ENCODE measurements at places on chromosomes 4 and X.

DNA sequence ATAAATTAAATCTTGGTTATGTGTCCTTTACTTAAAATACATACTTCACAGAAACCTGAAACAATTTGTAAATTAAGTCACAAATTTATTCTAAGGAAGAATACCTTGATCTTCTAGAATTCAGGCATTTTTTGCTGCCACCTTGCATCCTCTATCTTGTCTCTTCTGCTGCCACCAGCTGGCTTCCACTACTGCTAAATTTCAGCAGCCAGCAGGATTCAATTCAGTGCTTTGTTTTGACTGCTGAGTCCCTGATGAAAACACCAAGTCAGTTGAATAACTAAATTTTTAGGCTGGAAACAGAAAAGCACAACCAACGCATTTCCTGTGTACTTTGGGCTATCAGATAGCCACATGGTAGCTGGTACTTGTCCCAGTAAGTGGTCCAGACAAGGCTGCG, 2.4 kb upstream of the MBTPS2 start:
- DNase-seq: no peak

DNA sequence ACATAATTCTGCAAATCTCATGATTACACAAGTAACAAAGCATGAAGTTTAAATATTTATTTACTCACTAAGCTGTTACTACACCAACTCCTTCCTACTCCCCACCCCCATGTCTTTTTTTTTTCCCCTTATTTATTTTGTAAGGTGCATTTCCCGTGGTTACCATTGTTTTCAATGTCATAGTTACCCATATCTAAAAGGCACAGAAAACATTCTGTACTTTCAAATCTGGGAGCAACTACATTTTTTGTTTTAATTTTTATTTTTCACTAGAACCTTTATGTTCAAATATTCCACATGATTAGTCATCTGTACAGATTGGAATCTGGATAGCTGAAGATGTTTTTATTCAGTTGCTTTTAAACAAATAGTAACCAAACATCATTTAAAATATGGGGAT, 62.8 kb downstream of the PPP3CA start:
- DNase-seq: peak; percentile 27

DNA sequence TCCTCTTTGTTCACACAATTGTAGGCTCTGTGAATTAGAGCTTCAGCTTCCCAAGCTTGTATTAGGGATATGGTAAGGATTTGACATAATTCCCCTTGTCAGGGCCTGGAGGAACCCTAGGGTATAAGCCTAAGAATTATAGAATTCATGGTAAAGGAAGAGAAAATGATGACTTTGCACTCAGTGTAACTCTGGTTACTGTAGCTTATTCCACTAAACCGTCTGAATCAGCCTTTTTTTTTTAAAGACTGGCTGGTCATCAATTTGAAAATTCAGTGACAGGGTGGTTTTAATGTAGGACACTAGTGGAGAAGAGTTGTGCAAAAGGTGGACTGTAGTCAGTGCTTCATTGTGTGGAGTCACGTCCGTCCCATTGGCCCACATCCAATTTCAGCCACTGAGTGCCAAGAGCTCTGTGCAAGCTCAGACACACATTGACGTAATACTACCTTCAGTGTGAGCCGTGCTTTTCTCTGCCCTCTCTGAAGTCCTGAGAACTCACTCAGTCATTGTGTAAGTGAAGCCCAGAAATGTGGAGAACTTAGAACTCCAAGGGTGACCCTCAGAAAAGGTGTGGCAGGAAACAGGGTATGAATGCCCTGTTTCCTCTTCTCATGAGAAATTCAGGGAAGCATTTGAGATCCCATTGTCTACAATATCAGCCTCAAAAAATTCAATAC, 449.8 kb downstream of the C4orf33 start:
- DNase-seq: no peak

DNA sequence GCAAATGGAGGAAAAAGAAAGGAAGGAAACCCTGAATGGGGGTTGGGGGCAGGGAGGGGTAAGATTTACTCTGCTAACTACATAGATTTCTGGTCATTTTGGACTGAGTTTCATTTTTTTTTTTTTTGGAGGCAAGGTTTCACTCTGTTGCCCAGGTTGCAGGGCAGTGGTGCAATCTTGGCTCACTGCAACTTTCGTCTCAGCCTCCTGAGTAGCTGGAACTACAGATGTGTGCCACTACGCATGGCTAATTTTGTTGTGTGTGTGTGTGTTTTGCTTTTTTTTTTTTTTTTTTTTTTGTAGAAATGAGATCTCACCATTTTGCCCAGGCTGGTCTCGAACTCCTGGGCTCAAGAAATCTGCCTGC, 223.5 kb downstream of the APBB2 start:
- DNase-seq: no peak

GRCh38 chrX:27241981-27242380, 221.2 kb downstream of the PPP4R3C start:
- no peak for DNase-seq

- peak; percentile 3 for DNase-seq
Measured at GRCh38 chr4:7970361-7970946, 30.8 kb upstream of the AFAP1 start.

GRCh38 chr4:141757287-141757686, 120.9 kb downstream of the IL15 start:
- no peak for DNase-seq

- no peak for DNase-seq
Measured at GRCh38 chr4:65696436-65696835, 26.1 kb upstream of the EPHA5 start.

DNA sequence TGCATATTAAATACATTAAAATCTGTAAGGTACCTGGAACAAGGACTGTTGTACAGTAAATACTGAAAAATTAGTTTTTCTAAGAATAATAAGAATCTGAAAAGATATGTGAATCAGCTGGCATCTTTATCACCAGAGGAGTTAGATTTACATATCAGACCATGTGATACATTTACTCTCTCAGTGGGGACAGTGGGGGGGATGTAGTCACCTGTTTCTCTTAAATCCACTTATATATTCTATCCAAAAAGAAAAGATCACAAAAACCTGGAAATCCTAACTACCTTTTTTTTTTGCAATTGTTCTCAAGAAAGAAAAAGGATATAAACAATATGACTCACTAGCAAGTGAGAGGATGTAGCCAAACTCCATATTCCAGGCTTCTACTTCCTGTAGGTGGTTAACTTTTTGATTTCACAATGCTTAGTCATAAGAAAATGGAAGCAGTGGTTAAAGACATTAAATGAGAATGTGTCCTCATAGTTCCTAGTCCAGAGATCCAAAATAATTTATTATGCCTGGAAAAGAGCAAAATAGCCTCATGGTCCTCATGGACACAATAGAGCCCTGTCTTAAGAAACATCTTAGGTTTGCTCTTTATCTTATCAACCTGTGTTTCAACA, 22.5 kb upstream of the MYOZ2 start:
- no peak for DNase-seq

- DNase-seq: no peak
Measured at GRCh38 chrX:16578218-16578617, 71.7 kb upstream of the S100G start.

DNA sequence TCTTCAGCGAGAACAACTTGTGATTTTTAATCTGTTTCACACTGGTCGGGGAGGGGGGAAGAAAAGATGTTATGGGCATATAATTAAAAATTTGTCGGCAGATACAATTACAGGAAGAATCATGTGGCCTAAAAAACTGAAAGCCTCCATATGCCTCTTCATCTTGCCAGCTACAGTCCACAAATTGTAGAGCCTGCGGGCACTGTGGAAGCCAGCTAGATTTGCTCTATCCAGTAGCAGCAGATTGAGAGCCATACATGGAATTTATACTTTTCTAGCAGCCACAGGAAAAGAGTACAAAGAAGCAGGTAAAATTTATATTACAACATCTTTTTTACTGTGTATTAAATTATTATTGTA, 147.3 kb downstream of the TBL1X start:
- DNase-seq: no peak

GRCh38 chrX:69116077-69116476, 49.2 kb downstream of the PJA1 start:
- DNase-seq: no peak

DNA sequence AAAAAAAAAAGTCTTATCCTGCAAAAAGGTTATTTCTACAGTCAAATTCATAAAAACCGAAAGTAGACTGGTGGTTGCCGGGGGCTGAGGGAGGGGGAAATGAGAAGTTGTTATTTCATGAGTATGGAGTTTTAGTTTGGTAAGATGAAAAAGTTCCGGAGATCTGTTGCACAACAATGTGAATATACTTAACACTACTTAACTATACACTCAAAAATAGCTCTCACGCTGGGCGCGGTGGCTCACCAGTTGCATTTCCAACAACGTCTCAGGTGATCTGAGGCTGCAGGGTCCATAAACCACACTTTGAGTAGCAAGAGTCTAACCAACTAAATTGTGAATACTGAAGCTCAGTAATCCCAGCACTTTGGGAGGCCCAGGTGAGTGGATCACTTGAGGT, 52.4 kb downstream of the ANOS1 start:
- no peak for DNase-seq

GRCh38 chr4:955931-956381, 17.4 kb downstream of the DGKQ start:
- DNase-seq: no peak

- no peak for DNase-seq
Measured at GRCh38 chr4:90842960-90843359, 715.8 kb downstream of the CCSER1 start.

- DNase-seq: no peak
Measured at GRCh38 chr4:5128569-5128968, 77.3 kb downstream of the STK32B start.

DNA sequence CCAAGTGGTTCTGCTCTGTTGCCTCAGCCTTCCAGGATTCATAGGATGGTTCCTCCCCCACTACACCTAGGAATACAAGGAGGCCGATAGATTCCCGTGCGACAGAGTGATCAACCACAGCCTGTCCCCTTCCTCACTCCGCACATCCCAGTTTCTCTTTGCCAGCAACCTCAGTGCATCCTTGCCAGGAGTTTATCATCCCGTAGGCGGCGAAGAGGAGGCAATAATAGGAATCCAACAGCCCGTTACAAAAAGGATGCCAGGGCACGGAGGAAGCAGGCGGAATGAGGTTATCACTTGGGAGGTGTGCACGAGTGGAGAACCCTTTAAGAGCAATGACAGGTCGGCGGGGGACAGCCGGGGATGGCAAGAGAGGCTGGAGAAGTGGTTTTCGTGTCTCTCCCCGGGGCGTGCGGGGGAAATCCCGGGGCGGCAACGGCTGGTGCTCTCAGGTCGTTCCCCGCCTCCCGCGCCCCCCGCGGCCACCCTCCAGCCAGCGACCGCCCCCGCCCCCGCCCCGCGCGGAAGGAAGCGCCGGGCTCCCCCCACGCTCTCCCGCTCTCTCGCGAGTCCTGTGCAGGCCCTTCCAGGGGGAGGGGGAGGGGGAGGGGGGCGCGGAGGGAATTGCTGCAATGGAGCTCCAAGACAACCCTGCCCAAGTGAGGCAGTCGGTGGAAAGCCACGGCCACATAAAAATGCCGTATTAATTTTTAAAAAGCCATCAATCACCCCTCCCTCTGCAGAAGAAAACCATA, 1.6 kb downstream of the PPP3CA start:
- peak; percentile 56 for DNase-seq

DNA sequence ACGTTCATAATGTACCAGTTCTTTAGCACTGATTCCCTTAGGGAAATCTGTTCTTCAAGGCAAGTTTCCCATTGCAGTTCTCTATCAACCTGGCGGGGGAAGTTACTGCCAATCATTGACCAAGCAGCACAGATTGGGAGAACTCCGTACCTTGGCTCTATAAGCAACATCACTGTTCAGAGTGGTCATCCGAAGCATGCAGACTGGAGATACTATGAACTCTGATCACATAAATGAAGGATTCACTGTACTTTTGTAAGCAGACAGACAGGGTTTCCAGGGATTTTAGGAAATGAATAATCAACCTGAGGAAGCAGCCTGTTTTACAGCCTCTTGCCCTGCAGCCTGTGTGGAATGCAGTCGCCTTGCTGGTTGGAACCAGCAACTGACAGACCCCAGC, 63.8 kb upstream of the WWC2 start:
- no peak for DNase-seq

DNA sequence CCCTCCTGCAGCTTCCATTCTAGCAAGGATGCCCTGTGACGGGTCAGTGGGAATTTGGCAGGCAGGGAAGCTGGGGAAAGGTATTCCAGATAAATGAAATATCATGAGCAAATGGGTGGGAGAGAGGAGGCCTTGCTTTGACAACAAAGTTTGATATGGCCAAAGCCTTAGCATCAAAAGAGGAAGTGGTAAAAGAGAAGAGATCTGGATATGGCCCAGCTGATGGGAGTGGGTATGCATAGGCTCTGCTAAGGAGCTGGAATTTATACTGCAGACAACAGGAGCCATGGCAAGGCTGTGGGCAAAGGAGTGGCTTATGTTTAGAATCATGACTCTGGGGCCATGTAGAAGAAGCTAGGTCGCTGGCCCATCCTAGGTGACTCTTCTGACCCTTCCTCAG, 89.2 kb downstream of the PJA1 start:
- no peak for DNase-seq

GRCh38 chr4:155795991-155796390, 37.2 kb downstream of the GUCY1B1 start:
- DNase-seq: no peak

GRCh38 chr4:184450743-184451535, 23.4 kb downstream of the IRF2 start:
- no peak for DNase-seq

- no peak for DNase-seq
Measured at GRCh38 chrX:136754651-136755050, 26.1 kb downstream of the ARHGEF6 start.

- DNase-seq: no peak
Measured at GRCh38 chrX:12949205-12949926, 25.5 kb upstream of the TMSB4X start.

DNA sequence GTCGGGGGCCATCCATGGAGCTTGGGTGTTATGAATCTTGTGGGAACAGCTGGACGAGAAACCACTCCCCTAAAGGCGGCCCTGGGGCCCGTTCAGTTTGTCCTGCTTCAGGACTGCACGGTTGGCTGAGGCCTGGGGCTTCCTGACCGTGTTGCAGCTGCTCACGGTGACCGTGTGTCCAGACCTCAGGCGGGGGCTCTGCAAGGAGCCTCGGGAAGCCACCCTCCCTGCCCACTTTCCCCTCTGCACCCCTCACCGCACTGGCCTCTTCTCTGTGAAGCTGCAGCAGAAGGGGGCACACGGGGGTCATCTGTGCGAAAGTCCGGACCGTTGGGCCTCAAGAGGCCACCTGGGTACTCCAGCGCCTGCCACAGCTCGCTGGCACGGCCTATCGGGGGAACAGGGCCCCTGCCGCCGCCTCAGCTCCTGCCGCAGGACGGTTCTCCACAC, 29.4 kb downstream of the UVSSA start:
- no peak for DNase-seq

GRCh38 chrX:117910216-117910615, 206.4 kb downstream of the KLHL13 start:
- no peak for DNase-seq

Data from CD4-positive, alpha-beta T cell treated with Interleukin-2 at 100 ng/mL for 4 hours (primary cell).